ENCODE measurements at places on chromosomes 13 and 19. TPM values are rescaled to one million over a fixed set of nuclear protein-coding genes. Genes with fewer than 3 reads are reported as not detected.

GNA15 gene
- not detected for total RNA-seq

LILRB5 gene
- total RNA-seq: not detected

PSG1 gene
- not detected for total RNA-seq

FAM124A gene
- total RNA-seq: 0.55 TPM

KLK1 gene
- not detected for total RNA-seq

MPND gene
- 2.9 TPM for total RNA-seq

PNKP gene
- total RNA-seq: 20.5 TPM

TPP2 gene
- 27.1 TPM for total RNA-seq

ZNF491 gene
- total RNA-seq: not detected

PRR36 gene
- total RNA-seq: not detected

SLC1A6 gene
- total RNA-seq: 0.06 TPM

KLF5 gene
- total RNA-seq: 7.2 TPM

TPTE2 gene
- not detected for total RNA-seq

SCN1B gene
- total RNA-seq: 9.3 TPM

PRR19 gene
- 1.4 TPM for total RNA-seq

CRX gene
- not detected for total RNA-seq

DNA sequence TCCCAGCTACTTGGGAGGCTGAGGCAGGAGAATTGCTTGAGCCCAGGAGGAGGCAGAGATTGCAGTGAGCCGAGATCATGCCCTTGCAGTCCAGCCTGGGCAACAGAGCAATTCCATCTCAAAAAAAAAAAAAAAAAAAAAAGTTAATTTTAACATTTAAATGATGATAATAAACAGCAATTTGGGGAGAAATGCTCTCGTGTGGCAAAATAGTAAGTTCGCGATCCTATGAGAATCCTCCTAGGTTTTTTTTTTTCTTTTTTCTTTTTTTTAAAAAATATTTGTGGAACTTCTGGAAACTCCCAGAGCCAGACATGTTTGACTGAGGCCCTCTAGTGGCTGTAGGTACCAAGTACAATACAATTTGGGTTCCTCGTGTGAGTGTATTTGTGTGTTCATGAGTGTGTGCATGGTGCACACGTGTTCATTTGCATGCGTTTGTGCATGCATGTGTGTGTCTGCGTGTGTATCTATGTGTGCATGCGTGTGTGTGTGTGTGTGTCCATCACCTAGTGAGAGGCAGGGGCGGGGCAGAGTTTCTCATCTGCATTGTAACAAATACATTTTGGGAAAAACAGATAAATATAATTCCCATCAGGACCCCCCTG is 31.2 kb downstream of the TMPRSS9 start:
- peak; percentile 65 for DNase-seq

- DNase-seq: no peak
These were observed 124.2 kb downstream of the CACNA1A start for GRCh38 chr19:13381827-13382632.

- no peak for DNase-seq
These were observed 1.7 kb upstream of the FSTL3 start for GRCh38 chr19:674282-675151.

DNA sequence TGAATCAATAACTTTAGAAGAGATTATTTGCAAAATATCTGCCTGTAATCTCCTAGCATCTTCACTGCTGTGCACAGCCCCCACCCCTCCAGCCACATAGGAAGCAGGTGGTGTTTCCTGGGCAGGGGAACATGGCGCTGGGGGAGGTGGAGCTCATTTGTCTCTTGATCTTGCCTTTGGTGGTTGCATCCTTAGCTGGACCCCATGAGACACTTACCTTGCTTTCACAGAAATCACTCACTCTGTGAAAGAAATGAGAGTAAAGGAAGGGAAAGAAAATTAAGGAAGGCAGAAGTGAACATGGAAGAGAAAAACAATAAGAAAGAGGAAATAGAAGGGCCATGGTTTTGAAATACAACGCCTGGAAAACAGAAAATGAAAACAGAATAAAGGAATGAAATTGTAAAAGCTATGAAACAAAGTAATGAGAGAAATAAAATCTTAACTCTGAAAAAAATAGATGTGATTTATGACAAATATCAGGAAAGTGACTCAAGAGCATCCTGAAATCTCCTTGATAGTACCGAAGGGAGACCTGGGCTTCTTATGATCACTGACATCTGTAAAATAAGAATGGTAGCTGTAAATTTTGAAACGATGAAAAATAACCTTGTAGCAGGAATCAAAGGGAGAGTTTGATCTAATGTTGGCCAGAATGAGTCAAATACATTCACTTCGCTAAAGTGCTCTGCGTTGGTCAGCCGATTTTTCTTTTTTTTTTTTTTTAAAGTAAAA is 17.2 kb upstream of the RNASEH2B start:
- no peak for DNase-seq

DNA sequence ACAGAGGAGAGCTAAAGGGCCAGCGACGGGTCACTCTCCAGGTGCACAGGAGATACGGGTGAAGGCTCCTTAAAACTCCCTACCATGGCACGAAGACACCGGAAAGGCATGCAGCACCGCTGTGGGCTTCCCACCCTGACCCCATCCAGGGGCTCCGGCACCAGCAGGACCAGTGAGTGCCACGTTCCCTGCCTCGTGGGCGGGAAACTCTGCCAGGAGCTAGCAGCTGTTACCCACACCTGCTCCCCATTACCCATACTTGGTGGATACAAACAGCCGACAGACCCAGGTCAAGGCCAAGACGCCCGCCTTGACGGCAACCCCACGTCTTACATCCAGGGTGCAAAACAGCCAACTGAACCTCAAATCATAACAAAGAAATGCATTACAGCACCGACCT is 56.7 kb downstream of the GNG7 start:
- DNase-seq: no peak

DNA sequence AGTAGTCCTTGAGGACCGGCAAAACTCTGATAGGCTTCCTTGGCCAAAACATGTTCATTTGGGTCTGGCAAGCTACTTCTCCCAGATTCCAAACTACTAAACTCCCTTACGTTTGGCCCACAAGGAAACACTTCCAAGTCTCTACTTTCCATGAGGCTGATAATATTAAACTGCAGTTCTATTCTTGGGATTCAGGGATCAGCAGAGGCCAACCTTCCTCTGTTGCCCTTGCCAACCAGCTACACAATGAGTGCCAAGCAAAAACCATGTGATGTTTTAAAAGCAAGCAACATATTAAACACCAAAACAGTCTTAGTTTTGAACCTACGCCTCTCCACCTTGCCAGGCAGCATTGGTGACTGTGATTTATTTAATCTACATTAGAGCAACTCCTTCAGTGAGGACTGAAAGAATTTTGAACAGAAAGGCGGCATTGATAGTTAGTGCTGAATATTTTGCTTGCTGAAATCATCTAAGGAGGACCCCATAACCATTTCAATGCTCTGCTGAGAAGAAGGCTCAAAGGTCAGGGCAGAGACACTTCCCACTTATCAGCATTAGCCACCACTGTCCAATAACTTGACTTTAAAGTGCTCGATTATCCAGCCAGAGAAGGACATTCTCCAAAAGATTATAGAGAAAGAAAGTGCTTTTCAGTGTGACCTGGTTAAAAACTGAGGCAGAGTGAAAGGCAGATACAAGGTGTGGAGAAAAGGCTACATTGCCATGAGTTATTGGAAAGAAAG is 287.1 kb downstream of the TBC1D4 start:
- no peak for DNase-seq

- DNase-seq: no peak
These were observed 20.9 kb downstream of the MED4 start for GRCh38 chr13:48074006-48074405.

GRCh38 chr13:100674572-100674871 is at the start of gene TMTC4:
Gene TMTC4 (minus strand): TSS chr13:100674795. CDS start chr13:100670362, 4,433 bp downstream.
- DNase-seq: no peak

GRCh38 chr13:26706381-26706780 is 54.2 kb downstream of the GPR12 start:
- no peak for DNase-seq

DNA sequence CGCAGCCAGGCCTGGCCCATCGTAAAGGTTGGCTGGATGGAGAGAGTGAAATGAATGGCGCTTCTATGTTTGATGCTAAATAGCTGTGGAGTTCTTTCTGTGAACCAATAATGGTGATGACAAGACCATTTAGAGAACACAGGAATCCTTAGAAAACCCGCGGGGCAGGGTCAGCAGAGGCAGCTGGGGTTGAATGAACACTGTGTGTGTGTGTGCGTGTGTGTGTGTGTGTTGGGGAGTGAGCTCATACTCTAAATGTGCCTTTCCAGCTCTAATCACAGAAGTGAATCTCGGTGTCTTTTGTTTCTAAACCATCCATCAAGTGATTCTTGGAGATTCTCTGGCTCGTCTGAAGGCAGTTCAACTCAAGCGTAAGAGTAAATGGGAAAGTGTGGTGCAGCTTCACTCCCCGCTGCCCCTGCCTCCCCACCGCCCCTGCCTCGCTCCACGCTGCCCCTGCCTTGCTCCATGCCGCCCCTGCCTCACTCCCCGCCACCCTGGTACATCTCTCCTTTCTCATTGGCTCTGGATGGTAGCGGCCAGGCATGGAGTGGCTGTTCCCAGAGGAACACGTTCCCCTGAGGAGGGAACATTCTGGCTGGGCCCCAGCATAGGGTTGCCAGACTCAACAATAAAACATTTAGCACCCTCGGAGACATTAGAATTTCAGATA is 21.2 kb downstream of the TMPRSS9 start:
- no peak for DNase-seq

DNA sequence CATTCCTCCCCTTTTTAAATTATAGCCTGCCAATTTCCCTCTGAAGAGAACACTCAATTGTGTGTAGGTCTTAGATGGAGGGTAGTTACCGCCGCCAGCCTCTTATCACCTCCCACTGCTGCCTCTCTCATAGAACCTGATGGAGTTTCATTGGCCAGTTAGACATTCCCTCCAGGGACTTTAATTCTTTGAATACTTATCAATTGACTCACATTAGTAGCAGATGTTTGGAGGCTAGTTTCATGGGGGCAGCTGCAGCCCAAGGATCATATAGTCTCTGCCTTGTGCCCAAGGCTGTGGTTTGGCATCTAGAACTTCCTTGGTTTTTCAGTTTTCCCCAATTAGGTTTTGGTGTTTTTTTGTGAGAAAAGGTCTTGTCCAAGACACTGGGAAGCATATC is 318.9 kb upstream of the HTR2A start:
- peak; percentile 54 for DNase-seq

DNA sequence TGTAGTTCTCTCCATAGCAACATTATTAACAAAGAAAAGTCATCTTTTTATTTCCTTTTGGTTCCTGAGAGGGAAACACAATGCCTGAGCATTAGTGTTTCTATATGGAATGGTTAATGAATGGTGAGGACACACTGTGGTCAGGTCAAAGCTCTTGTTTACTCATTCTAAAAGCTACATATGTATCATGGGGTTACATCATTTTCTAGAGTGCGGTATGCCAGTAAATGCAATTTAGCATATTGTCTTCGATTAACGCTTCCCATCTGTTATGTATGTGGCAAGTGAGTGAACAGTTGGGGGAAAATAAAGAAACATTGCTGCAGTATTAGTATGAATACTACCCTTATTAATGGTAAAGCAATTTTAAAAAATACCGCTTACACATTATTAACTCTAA is 1152.2 kb upstream of the SPRY2 start:
- no peak for DNase-seq

DNA sequence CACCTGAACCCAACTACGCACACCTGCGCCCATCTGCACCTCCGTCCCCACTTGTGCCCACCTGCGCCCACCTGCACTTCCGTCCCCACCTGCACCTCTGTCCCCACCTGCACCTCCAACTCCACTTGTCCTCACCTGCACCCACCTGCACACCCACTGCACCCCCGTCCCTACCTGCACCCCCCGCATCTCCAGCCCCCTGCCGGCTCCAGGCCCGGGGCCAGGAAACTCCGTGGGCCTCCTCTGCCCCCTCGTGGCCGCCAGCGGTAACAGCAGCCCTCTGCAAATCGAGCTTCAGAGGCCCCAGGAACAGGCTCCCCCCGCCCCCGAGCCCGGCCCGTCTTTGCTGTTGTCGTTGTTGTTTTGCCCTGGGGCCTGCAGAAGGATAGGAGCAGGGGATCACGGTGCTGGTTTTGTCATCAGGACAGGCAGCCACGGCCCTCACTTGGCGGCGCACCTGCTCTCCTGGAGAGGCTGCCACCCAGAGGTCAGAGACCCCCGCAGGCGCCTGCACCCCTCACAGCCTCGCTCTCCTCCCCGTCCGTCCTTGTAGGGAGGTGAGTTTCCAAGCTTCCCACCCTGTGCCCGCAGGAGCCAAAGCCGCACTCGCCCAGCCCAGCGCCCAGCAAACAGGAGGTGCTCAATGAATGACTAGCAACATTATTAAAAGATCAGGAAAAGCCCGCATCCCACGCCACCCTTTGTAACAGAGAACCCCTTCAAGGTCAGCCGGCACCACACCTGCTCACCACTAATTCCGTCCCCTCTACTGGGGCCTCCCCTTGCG is 65.4 kb downstream of the GNG7 start:
- DNase-seq: no peak

- peak; percentile 31 for DNase-seq
These were observed 43.7 kb upstream of the ADGRE5 start for GRCh38 chr19:14337510-14337909.

DNA sequence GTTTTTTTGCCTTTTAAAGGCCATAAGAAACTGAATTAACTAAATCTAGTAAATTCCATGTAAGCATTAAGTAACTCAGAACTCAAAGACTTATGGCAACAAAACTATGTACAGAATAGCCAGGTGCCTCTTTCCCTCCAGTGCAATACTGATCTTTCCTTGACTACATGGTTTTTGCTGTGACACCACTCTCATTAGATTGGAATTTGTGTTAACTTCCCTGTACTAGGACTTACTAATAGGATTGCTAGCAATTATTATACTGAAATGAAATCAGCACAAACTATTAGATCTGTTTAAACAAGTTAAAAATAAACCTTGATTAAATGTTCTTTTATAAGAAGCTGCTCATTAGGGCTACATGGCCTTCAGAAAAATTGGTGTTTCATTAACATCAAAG is 96.3 kb downstream of the DACH1 start:
- DNase-seq: no peak

DNA sequence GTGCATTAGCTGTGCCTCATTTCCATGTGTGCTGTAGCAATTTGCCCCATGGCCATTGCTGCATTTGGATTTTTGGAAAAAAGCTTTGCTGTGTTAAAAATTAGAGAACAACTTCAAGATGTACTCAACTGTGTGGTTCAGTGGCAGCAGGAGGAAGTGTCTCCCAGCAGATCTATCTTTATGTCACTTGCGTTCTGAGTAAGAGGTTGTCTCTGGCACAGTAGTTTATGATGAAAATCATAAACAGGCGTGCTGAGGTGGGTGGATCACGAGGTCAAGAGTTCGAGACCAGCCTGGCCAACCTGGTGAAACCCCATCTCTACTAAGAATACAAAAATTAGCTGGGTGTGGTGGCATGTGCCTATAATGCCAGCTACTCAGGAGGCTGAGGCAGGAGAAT is 29.0 kb upstream of the RNF17 start:
- DNase-seq: no peak

DNA sequence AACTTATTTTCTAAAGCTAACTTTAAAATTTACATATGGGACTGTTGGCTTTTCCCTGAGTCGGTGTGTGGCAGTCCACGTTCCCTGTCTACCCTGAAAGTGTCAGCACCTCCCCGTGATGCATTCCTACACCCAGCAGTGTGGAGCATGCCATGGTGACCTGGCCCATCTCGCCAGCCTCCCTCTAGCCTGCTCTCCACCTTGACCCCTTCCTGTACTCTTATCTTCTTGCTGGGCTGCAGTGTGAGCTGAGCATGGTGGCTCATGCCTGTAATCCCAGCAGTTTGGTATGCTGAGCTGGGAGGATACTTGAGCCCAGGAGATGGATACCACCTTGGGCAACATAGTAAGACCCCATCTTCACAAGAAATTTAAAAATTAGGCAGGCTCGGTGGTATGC is 25.4 kb downstream of the MICOS13 start:
- no peak for DNase-seq

Data from H4 (cell line).